ENCODE measurements at places on chromosomes 12 and 14.
A peak's percentile ranks its signal among the peaks of the same experiment; 100 is the strongest.

DNA sequence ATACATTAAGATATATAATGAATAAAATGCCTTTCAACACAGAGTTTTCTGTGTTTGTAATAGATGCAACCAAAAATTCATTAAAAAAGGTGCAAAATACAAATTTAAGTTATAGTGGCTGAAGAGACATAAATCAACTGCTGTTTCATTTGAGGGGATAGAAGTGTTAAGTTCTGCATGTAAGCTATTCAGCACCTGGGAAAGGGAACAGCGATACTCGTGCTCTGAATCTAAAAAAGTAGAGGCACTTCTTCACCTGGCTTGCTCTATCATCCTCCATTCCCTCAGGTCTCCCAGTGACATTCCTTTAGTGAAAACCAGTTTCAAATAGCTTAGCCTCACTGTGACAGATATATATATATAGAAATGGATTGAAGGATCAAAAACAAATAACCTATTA, 222.6 kb downstream of the ACSS3 start:
- no peak for DNase-seq

GRCh38 chr12:13144266-13144828, 40.9 kb upstream of the GSG1 start:
- no peak for DNase-seq

GRCh38 chr12:15225136-15225862, 4.1 kb upstream of the RERG start:
- no peak for DNase-seq

DNA sequence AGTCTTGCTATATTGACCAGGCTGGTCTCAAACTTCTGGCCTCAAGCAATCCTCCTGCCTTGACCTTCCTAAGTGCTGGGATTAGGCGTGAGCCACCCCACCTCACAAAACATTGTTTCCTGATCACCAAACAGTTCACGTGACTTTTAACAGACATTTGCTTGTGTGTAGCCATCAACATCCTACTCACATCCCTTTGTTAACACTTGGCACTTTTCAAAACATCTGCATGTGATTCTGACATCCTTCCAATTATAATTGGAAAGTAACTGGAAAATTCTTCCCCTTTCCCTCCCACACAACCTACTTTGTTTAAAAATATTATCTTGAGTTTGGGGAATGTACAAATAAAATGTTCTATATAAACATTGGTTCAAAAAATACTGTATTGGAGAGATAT, 317.9 kb downstream of the PCNX1 start:
- no peak for DNase-seq

DNA sequence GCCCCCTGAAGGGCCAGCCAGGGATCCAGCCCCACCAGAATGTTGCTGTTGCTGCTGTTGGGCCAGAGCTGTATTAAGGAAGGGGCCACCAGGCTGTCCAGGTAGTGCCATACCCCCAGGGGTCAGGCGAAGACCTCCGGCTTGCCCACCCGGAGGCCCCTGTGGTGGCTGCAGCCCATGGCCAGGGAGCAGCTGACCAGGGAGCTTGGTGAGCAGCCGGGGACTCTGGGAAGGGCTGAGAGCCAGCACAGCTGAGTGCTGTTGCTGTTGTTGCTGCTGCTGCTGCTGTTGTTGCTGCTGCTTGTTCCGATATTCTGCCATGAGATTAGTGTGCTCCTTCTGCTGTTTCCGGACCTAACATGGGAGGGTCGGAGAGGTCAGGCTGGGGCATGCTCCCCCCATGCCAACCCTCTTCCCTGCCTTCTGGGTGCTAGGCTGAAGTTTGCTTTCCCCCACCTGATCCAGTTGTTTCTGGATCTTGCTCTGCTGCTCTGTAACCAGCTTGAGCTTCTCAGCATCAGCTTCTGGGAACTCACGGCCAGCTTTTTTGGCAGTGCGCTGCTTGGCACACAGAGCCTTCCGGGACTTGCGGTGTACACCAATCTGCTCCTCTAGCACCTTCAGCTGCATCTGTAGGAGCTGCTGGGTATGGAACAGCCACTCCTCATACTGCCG, 15.2 kb upstream of the PRKAG1 start:
- no peak for DNase-seq

DNA sequence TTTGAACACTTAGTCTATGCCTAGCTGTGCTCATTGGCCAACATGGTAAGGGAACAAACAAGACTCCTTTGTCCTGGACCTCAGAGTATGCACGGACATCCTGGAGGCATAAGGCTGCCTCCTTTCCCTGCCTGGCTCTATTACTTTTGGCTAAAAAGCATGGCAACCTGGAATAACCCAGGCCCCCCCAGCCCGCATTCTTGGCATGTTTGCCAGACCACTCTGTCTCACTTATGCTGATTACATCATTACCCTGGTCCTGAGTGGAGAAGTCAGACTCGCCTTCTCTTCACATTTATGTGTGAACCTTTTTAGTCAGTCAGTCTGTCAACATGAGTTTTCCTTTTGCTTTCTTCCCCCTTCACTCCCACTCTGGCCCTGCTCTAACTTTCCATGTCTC, 58.0 kb upstream of the ELK3 start:
- DNase-seq, result no peak

DNA sequence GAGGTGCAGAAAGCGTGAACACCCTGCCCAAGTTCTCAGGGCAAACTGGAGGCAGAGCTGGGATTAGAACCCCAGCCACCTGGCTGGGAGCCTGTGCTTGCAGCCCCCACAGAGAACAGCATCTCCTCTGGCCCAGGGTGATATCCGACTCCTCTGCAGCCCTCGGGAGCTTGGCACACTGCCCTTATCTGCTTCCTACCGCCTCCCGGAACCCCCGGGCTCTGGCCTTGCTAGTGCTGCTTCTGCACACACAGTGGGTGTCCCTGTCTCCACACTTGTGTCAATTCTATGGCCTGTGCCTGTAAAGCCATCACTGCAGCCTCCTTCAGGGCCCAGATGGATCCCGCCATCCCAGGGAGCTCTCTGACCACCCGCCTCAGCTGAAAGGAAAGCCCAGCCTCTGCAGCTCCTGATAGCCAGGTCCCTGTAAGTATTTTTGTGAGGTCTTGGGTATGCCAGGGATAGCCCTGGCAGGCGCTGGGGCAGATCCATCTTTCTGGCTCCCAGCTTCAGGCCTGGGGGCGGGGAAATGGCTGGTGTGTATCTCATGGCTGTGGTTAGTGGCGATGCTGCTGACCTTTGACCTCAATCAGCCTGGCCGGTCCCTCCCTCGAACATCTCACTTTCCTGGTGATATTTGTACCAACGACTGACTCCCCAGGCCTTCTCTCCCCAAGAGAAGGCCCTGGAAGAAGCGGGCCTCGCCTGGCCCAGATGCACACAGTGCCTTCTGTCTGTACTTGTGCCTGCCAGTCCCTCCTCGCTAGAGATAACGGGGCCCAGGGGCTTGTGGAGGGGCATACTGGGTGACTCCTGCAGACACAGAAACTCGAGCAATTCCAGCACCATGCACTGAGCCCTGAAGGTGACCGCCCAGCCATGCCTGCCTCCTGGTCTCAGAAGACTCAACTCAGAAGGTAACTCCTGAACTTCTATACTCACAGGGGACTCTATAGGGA, 183.8 kb downstream of the CALM1 start:
- DNase-seq, result no peak

GRCh38 chr12:129305851-129306250, 452.6 kb downstream of the GLT1D1 start:
- no peak for DNase-seq

- DNase-seq, result peak; percentile 55
Measured at GRCh38 chr12:14769969-14770495, 33.2 kb downstream of the WBP11 start.

- no peak for DNase-seq
Measured at GRCh38 chr12:107351713-107352112, 258.4 kb upstream of the CRY1 start.

DNA sequence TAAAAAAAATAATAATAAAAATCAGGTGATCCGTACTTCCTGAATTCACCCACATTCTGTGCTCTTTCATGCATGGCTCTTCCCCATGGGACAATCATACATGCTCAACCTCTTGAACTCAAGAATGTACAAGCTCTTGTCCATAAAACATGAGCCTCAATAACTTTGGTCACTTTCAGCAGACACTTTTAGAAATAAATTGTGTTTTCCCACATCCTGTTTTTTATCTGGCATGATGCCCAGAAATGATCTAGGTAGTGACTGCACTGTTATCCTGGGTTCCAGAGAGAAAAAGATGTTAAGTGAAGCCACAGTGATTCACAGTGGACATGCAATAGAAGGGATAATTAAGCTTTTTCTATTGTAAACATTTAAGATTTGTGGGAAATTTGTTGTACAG, 537.6 kb upstream of the TMEM132C start:
- DNase-seq, result no peak

- DNase-seq, result no peak
Measured at GRCh38 chr14:27392153-27392552, 794.3 kb upstream of the NOVA1 start.

DNA sequence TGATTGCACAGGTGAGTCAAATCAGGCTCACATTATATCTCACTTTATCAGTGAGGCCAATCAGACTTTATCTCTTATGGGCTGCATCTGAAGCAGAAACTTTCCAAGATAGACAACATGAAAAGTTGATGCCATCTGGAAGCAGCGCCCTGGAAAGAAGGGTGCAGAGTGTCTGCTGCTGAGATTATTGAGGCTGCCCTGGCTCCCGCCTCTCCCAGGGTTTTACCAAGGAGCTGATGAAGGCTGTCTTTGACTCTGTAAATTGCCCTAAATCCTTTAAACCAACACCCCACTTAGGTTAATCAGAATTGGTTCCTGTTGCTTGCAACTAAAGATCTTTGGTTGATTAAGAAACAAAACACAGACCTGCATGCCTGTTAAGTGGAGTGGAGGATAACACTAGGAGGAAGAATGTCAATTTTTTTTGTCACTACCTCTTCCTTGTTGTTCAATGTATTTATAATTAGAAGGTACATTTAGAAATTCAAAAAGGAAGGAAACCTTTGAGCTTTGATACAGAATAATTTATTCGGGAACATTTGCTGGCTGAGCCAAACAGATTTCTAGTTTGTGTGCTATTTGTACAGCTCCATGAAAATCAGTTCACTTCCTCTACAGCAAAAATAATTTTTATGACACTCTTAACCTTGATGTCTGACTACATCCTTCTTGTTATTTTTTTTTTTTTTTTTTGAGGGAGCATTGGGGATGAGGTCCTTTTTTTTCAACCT, 104.1 kb downstream of the VEZT start:
- no peak for DNase-seq

DNA sequence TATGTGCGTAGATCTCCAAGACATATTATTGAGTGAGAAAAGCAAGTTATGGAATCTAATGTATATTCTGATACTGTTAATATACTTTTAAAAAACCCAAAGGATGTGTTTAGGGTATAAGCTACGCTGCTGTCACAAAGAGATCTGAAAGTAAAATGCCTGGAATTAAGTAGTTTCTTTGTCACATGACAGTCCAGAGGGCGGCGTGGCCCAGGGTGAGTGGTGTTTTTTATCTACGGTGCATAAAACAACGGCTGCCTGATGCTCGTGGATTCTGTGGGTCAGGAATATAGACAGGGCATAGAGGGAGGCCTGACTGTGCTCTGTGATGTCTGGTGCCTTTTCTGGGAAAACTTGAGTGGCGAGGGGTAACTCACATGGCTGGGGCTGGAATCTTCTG, 21.3 kb downstream of the TMEM120B start:
- DNase-seq, result no peak

GRCh38 chr14:100907240-100907639, 3.7 kb upstream of the RTL1 start:
- DNase-seq, result no peak

DNA sequence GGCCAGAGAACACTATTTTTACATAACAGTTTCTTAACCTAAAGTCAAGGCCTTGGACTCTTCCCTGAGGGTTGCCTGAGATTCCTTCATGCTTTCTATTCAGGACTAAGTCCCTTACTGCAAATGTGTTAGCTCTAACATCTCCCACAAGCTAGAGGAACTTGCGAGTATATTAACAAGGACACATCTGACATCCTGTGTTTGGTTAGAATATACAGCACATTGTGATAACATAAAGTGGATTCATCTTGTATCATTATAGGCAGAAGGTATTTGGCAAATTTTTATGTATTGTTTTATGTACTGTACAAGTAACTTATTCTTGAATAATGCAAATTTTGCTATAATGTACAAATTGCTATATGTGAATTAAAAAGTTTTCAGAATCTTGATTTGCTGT, 45.5 kb downstream of the SH2B3 start:
- DNase-seq, result no peak

GRCh38 chr12:52011602-52012214, 5.0 kb downstream of the TAMALIN start:
- no peak for DNase-seq

GRCh38 chr12:47189728-47190127, 110.0 kb upstream of the AMIGO2 start:
- DNase-seq, result no peak

GRCh38 chr14:53355581-53356112, 202.5 kb upstream of the DDHD1 start:
- no peak for DNase-seq

DNA sequence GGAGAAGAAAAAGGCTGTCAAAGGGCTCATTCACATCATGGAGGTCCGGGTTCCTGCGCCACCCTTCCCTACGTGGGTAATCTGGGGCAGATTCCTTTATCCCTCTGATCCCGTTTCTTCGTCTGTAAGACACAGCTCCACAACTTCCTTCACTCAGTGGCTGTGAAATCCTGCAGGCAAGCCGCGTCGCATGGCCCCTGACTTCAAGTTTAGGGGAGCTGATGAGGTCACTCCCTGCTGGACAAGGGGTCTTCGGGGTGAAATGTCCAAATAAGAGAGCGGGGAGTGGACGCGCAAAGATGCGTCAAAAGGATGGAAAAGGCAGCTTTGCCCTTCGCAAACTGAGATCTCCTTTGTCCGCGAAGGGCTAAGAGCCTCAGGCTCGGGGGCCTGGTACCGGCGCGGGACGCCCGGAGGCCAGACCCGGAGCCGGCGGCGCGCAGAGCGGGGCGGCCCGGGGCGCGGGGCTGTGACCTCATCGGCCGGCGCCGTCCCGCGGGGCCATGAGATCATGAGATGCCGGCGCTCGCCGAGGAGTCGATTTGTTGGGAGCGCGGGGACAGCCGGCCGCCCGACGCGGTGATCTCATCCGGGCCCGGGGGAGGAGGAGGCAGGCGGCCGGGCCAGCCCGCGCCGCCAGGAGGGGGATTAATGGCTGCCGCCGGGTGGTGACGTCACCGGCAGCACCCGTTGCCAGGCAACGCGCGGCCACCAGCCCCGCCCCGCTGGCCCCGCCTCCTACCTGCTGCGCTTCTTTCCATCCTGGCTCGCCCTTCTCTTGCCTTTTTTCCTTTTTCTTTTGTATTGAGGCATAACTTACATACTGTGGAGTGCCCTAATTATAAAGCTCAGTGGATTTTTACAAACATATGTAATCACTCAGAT, 62.1 kb downstream of the HRK start:
- peak; percentile 52 for DNase-seq

GRCh38 chr12:27554421-27555186, 30.6 kb downstream of the PPFIBP1 start:
- no peak for DNase-seq

All from cortex of kidney (tissue), 1 donor.